Upper lobe of left lung (tissue), 6 donors: ENCODE measurements at places on chromosomes 3 and 15. TPM values are rescaled to one million over a fixed set of nuclear protein-coding genes. Genes with fewer than 3 reads are reported as not detected.
A peak's percentile ranks its signal among the peaks of the same experiment; 100 is the strongest.

The TRPM7 gene
- total RNA-seq, result 31.4 TPM

GRCh38 chr3:45225465-45226205 is 452 bp downstream of the TMEM158 start:
- no peaks in the 10 kb centered on the region for H3K36me3 ChIP-seq
- H3K27me3 ChIP-seq, result peaks cover 17% of the 10 kb centered on the region
- H3K4me3 ChIP-seq, result peak overlapping the region; percentile 60
- DNase-seq, result peak; percentile 91

GRCh38 chr3:66050821-66051220 is 12.1 kb upstream of the MAGI1 start:
- no peaks in the 10 kb centered on the region for H3K36me3 ChIP-seq
- H3K4me3 ChIP-seq, result no peak overlapping the region
- peaks cover 9% of the 10 kb centered on the region for H3K4me1 ChIP-seq

DNA sequence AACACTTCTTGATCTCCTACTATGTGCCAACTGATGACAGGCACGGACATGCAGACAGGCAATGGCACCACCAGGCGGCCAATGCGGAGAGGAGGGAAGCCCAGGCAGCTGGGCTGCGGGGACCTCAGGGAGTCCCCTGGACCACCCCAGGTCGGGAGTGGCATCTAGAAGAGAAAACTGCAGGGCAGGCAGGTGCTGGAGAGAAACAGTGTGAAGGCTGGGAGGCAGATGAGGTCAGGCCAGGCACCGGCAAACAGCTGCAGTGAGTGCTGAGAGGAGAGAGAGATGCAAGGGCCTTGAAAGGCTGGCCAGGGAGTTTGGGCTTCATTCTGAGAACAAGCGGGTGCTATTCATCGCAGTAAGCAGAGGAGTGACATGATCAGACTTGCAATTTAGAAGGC is 29.1 kb downstream of the SLC6A1 start:
- no peak for DNase-seq
- H3K4me1 ChIP-seq, result no peaks in the 10 kb centered on the region
- no peaks in the 10 kb centered on the region for H3K36me3 ChIP-seq
- no peaks in the 10 kb centered on the region for H3K27me3 ChIP-seq
- H3K27ac ChIP-seq, result no peak overlapping the region

DNA sequence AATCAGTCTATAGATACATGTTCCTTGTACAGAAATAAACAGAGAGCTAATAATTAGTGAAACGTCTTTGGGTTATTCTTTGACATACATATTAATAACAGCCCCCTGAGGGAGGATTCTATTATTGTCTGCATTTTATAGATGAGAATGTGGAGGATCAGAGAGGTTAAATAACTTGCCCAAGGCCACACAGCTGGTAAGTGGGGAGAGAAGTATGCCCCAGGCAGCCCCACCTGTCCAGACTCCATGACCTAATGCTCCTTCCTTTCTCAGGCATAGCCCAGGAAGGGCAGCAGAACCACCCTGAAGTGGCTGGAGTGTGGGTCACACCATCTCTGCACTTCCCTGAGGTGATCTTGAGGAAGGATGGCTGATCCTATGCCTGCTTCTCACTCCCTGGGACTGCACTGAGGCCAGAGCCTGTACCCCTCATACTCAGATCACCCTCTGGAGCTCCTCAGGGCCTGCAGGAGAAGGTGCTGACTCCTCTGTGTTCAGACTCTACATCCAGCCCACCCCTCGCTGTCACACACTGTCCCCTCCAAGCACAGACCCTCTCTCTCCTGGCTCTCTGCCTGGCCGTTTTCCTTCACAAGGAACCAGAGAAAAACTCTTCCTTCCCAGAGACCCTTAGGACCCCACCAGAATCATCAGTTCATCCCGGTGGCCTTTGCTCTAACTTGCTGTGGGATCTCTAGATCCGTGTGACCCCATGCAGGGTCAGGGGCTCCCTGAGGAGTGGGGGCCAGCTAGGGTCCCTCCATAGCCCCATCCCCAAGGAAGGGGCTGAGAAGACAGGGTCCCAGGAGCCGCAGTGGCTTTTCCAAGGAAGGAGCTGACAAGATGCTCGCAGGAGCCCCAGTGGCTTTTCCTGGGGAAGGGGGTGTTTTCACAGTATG is 4.4 kb upstream of the HHATL start:
- no peak overlapping the region for H3K4me3 ChIP-seq
- no peaks in the 10 kb centered on the region for H3K36me3 ChIP-seq
- DNase-seq, result no peak
- H3K4me1 ChIP-seq, result no peaks in the 10 kb centered on the region
- H3K27me3 ChIP-seq, result no peaks in the 10 kb centered on the region

DNA sequence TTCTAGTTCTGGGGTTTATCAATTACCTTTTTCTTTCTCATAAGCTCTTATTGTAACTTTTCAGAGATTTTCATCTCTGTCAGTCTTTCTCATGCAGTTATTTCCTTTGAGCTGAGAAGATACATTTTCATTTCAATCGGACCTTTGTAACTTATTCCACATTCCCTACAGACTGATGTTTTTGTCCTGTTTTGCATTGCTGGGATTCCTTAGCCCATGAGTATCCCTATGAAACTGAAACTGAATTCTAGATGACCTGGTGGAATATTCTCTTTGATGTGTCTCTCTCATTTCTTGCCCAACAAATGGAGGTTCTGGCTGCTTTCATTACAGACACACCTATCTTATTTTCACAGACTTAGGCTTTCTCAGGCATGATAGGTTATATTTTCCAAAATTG is 10.5 kb upstream of the EPHA6 start:
- H3K27me3 ChIP-seq, result no peaks in the 10 kb centered on the region
- no peaks in the 10 kb centered on the region for H3K4me1 ChIP-seq
- DNase-seq, result no peak
- H3K27ac ChIP-seq, result no peak overlapping the region
- H3K4me3 ChIP-seq, result no peak overlapping the region

The PCBP4 gene
- 30.0 TPM for total RNA-seq

The ISG20 gene
- total RNA-seq, result 119 TPM

The CTXN2 gene
- total RNA-seq, result not detected

GRCh38 chr3:134060561-134061385 is 31.0 kb upstream of the SLCO2A1 start:
- H3K4me1 ChIP-seq, result peaks cover 38% of the 10 kb centered on the region
- no peak overlapping the region for H3K4me3 ChIP-seq
- no peaks in the 10 kb centered on the region for H3K27me3 ChIP-seq
- H3K36me3 ChIP-seq, result no peaks in the 10 kb centered on the region

GRCh38 chr15:80188251-80188650 is 35.5 kb downstream of the FAH start:
- peaks cover 20% of the 10 kb centered on the region for H3K36me3 ChIP-seq
- H3K27me3 ChIP-seq, result no peaks in the 10 kb centered on the region
- H3K4me3 ChIP-seq, result no peak overlapping the region

DNA sequence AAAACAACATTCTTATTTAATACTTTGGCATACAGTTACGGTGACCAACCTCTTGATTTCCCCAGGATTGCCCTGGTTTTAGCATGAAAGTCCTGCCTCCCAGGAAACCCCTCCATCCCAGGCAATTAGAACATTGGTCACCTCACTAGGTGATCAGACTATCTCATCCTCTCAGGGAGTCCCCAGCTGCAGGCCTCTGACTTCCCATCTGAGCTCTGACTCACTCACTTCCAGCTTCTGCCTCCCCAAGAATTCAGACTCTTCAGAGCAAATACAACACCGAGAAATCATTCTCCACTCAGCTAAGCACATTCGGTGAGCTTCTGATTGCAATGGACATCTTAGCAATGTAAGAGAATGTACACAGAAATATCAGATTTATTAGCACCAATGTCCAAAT is 92.4 kb upstream of the HES1 start:
- peaks cover 13% of the 10 kb centered on the region for H3K4me1 ChIP-seq
- no peak for DNase-seq
- H3K36me3 ChIP-seq, result no peaks in the 10 kb centered on the region
- H3K27ac ChIP-seq, result no peak overlapping the region

The ZNF385D gene
- 9.2 TPM for total RNA-seq

GRCh38 chr15:70875001-70875782 is 17.0 kb downstream of the THAP10 start:
- H3K27ac ChIP-seq, result no peak overlapping the region
- H3K27me3 ChIP-seq, result no peaks in the 10 kb centered on the region
- DNase-seq, result no peak
- no peaks in the 10 kb centered on the region for H3K36me3 ChIP-seq
- H3K4me3 ChIP-seq, result no peak overlapping the region

DNA sequence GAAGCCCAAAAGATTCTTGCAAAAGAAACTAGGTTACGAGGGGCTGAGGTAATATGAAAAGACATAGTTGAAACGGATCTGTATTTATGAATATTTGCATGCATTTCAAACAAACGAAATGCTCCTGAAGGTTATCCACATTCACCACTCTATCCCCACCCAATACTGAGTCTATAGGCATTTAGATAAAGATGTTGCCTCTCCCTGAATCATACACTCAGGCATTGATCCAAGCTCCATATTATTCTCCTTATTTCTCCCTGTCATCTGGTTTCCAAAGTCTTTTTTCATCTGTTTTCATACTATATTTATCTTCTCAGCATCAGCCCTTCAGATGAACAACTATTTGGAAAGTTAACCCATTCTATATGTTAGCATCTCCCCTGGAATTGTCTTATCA is 492.5 kb upstream of the TGFBR2 start:
- H3K27ac ChIP-seq, result no peak overlapping the region
- no peaks in the 10 kb centered on the region for H3K27me3 ChIP-seq
- H3K4me1 ChIP-seq, result no peaks in the 10 kb centered on the region
- no peak for DNase-seq

GRCh38 chr3:127156338-127157050 is 36.4 kb upstream of the PRR23E start:
- no peak for DNase-seq
- H3K27ac ChIP-seq, result no peak overlapping the region
- H3K4me1 ChIP-seq, result no peaks in the 10 kb centered on the region
- no peaks in the 10 kb centered on the region for H3K27me3 ChIP-seq

The PEX5L gene
- total RNA-seq, result not detected

DNA sequence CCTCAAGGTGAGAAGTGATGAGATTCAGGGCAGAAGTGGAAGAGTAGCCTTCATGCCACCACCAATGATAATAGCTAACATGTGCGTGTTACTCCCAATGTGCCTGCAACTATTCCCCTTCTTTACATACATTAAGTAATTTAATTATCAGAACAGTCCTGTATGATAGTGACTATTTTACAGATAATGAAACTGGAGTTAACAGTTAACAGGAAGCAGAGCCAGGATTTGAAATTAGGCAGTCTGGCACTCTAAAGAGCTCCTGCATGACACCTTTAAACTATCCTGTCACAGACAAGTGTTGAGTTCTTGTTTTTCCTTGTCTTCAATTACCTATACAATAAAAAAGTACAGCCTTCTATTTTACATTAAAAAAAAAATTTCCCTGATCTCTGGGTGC is 148.8 kb downstream of the LEKR1 start:
- DNase-seq, result no peak
- no peak overlapping the region for H3K4me3 ChIP-seq
- H3K27me3 ChIP-seq, result no peaks in the 10 kb centered on the region

The GOLGA6D gene
- total RNA-seq, result not detected

The SLC15A2 gene
- 43.1 TPM for total RNA-seq

GRCh38 chr3:45153658-45154437 is 7.7 kb upstream of the CDCP1 start:
- no peak overlapping the region for H3K27ac ChIP-seq
- H3K27me3 ChIP-seq, result no peaks in the 10 kb centered on the region
- H3K4me1 ChIP-seq, result no peaks in the 10 kb centered on the region
- H3K4me3 ChIP-seq, result no peak overlapping the region

- H3K4me1 ChIP-seq, result peaks cover 15% of the 10 kb centered on the region
- H3K36me3 ChIP-seq, result no peaks in the 10 kb centered on the region
- no peaks in the 10 kb centered on the region for H3K27me3 ChIP-seq
- no peak overlapping the region for H3K4me3 ChIP-seq
- DNase-seq, result no peak
Measured at GRCh38 chr3:177810162-177810623, 612.9 kb upstream of the TBL1XR1 start.

DNA sequence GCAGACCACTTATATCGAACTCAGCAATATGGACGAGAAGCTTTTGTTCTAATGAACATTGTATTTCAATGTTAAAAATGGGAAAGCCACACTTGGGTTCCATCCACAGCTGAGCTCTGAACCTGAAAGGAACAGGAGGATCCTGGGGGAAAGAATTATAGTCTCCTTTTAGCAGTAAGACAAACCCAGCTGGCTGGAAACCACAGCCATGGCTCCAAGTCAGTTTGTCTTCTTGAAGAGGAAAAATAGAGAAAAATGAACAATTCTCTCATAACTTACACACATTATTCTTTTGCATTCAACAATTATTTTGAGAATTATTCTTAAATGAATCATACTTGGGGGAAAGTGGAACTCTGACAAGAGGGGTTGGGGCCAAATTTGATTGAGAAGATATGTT is 149.2 kb upstream of the VEPH1 start:
- no peaks in the 10 kb centered on the region for H3K36me3 ChIP-seq
- DNase-seq, result no peak
- no peaks in the 10 kb centered on the region for H3K27me3 ChIP-seq
- H3K4me3 ChIP-seq, result no peak overlapping the region
